ENCODE measurements at places on chromosomes 7 and 10. TPM values are rescaled to one million over a fixed set of nuclear protein-coding genes. Genes with fewer than 3 reads are reported as not detected.

- no peaks in the 10 kb centered on the region for H3K4me1 ChIP-seq
- H3K4me3 ChIP-seq, result no peak overlapping the region
- no peak overlapping the region for H3K27ac ChIP-seq
- H3K27me3 ChIP-seq, result no peaks in the 10 kb centered on the region
- no peak for DNase-seq
Measured at GRCh38 chr7:148521271-148521670, 69.3 kb upstream of the C7orf33 start.

GIMAP6 gene
- 133 TPM for polyA plus RNA-seq

TMEM140 gene
- polyA plus RNA-seq, result 36.6 TPM

GRCh38 chr10:22244001-22244400, 26.2 kb upstream of the EBLN1 start:
- no peaks in the 10 kb centered on the region for H3K36me3 ChIP-seq
- H3K27me3 ChIP-seq, result peaks cover 11% of the 10 kb centered on the region
- no peak overlapping the region for H3K27ac ChIP-seq
- no peak for DNase-seq

GRCh38 chr10:130635528-130635927, 499.3 kb downstream of the GLRX3 start:
- no peaks in the 10 kb centered on the region for H3K4me1 ChIP-seq
- H3K36me3 ChIP-seq, result no peaks in the 10 kb centered on the region
- H3K27ac ChIP-seq, result no peak overlapping the region
- DNase-seq, result no peak
- H3K27me3 ChIP-seq, result peaks cover 5% of the 10 kb centered on the region
- H3K4me3 ChIP-seq, result no peak overlapping the region

TMEM139 gene
- polyA plus RNA-seq, result 0.75 TPM

ZPBP gene
- polyA plus RNA-seq, result not detected

TRIM24 gene
- 7.8 TPM for polyA plus RNA-seq

DNA sequence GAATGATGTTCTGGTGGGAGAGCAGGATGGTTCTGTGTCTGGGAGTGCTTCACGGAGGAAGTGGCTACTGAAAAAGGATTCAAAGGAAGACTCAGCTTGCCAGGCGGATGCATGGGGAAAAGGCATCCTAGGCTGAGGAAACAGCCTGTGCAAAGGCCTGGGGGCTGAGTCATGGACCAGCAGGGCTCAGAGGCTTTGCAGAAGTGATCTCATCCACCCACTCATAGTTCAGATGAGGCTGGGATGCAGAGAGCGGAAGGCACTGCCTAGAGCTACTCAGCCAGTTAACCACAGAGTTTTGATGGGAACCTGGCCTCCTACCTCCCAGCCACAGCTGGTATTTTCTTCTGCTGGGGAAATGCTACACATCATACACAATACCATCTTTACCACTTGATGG, 15.8 kb upstream of the ADAMTS14 start:
- no peak for DNase-seq
- no peaks in the 10 kb centered on the region for H3K36me3 ChIP-seq
- H3K27me3 ChIP-seq, result peaks cover 2% of the 10 kb centered on the region

MPP7 gene
- 12.9 TPM for polyA plus RNA-seq

- H3K4me3 ChIP-seq, result no peak overlapping the region
- H3K4me1 ChIP-seq, result no peaks in the 10 kb centered on the region
- DNase-seq, result no peak
- no peak overlapping the region for H3K27ac ChIP-seq
- no peaks in the 10 kb centered on the region for H3K27me3 ChIP-seq
Measured at GRCh38 chr7:51299391-51300133, 17.0 kb downstream of the COBL start.

- peaks cover 3% of the 10 kb centered on the region for H3K4me1 ChIP-seq
- H3K36me3 ChIP-seq, result no peaks in the 10 kb centered on the region
- no peak overlapping the region for H3K4me3 ChIP-seq
- H3K27ac ChIP-seq, result no peak overlapping the region
- H3K27me3 ChIP-seq, result peaks cover 10% of the 10 kb centered on the region
Measured at GRCh38 chr7:64882341-64883112, 20.5 kb upstream of the ZNF273 start.

DNA sequence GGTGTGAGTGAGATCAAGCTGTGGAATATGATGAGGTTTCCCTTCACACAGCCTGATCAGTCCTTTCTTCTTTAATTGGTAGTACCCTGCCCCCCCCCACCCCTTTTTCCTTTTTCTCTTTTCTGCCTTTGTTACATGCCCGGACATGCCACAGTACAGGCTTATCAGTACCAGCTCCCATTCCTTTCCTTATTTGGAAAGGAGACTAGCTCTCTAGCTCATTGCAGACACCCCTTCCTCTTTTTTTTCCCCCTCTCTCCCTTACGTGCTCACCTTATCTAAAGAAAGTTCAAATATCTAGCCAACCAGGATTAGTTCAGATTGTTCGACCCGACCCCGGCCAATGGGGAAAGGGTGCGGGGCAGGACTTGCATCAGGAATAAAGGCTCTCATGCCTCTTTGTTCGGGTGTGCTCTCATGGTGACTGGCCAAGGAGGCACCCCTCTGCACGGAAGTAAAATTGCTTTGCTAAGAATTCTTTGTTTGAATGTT, 230.4 kb downstream of the ACTR3B start:
- no peak overlapping the region for H3K4me3 ChIP-seq
- no peak overlapping the region for H3K27ac ChIP-seq
- no peaks in the 10 kb centered on the region for H3K27me3 ChIP-seq
- no peaks in the 10 kb centered on the region for H3K36me3 ChIP-seq
- no peaks in the 10 kb centered on the region for H3K4me1 ChIP-seq

- no peaks in the 10 kb centered on the region for H3K36me3 ChIP-seq
- no peak overlapping the region for H3K4me3 ChIP-seq
- peaks cover 2% of the 10 kb centered on the region for H3K27me3 ChIP-seq
- H3K27ac ChIP-seq, result no peak overlapping the region
Measured at GRCh38 chr7:78099715-78100394, 301.3 kb downstream of the PHTF2 start.

DNA sequence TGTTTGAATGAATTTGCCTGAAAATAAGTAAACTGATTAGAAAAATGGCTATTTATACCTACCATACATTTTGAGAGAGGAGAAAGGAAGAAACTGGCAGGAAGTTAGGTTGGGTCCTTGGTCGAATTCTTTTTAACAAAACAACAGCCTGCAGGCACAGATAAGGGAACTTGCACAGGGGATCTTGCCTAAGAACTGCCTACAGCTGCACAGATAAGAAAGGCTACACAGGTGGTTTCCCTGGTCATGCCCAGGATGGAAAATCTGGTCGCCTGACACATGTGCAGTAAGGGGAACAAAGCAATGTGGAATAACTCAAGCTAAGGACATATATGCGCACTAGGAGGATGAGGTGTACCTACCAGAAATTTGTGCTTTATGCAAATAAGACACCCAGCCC, 732.1 kb upstream of the POT1 start:
- H3K27ac ChIP-seq, result no peak overlapping the region
- no peak for DNase-seq

GRCh38 chr10:50582766-50583762, 40.7 kb downstream of the SGMS1 start:
- peaks cover 29% of the 10 kb centered on the region for H3K4me1 ChIP-seq
- no peak overlapping the region for H3K27ac ChIP-seq
- DNase-seq, result no peak
- no peaks in the 10 kb centered on the region for H3K27me3 ChIP-seq
- no peak overlapping the region for H3K4me3 ChIP-seq

GRCh38 chr10:62681211-62681940, 123.1 kb upstream of the ADO start:
- H3K4me3 ChIP-seq, result no peak overlapping the region
- no peaks in the 10 kb centered on the region for H3K36me3 ChIP-seq
- no peak overlapping the region for H3K27ac ChIP-seq
- H3K4me1 ChIP-seq, result peaks cover 6% of the 10 kb centered on the region
- no peaks in the 10 kb centered on the region for H3K27me3 ChIP-seq

DNA sequence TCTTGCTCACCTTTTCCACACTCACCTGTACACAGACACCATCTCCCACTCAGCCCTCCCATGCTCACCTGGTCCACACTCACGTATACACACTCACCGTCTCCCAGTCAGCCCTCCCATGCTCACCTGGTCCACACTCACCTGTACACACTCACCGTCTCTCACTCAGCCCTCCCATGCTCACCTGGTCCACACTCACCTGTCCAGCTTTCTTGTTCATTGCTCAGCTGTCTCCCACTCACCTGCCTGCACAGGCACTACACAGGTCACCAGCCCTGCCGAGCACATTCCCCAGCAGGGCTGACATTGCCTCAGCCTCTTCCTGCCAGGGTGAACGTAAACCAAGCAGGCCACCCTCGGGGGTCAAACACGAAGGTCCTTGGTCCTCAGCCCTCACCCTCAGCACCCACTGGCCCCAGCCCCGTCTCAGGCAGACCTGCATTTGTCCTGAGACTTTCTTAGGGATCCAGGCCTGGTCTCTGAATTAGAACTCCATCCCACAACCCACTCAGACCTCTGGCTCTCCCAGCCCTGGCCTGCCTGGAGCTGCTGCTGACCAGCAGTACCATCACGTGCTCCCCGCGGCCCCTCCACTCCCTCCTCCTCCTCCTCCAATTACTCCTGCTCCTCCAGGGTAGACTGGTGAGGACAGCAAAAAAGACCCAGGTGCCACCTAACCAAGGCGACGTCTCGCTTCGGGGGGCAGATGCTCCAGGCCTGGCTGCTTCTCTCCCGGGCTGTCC, 12.8 kb upstream of the DNAAF5 start:
- no peak overlapping the region for H3K4me3 ChIP-seq
- peaks cover 6% of the 10 kb centered on the region for H3K4me1 ChIP-seq
- no peaks in the 10 kb centered on the region for H3K27me3 ChIP-seq
- H3K27ac ChIP-seq, result no peak overlapping the region

DNA sequence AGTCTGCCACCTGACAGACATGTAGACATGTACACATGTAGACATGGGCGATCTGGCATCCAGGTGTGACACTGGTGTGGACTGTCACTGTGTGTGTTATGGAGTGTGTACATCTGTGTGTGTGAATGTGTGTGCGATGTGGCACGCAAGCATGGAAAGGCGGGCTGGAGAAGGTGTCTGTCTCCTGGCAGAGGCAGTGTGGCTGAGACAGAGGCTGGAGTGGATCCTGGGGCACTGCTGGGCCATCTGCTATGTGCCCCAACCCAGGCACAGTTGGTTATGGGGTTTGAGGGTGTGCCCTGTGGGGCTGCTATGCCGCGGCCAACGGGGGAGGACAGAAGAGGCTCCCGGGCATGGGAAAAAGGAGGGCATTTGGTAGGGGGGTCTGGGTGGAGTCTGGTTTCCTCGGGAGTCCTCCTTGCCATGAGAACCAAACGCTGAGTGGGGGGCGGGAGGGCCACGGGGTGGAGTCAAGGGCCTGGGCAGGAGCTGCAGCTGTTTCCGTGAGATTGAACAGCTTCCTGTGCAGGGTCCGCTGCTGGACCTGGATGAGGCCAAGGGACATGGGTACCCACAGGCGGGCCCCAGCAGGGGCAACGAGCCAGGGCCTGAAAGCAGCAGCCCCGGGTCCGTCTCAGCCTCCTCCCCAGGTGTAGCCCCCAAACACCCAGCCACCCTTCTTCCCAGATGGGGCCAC, 1.3 kb downstream of the ELN start:
- peaks cover 12% of the 10 kb centered on the region for H3K27me3 ChIP-seq
- no peak for DNase-seq
- no peak overlapping the region for H3K4me3 ChIP-seq
- no peaks in the 10 kb centered on the region for H3K4me1 ChIP-seq
- H3K27ac ChIP-seq, result no peak overlapping the region
- no peaks in the 10 kb centered on the region for H3K36me3 ChIP-seq

LRRN3 gene
- 1.3 TPM for polyA plus RNA-seq

Data from CD4-positive, CD25-positive, alpha-beta regulatory T cell (primary cell).